ENCODE measurements at places on chromosomes 5 and 9.

DNA sequence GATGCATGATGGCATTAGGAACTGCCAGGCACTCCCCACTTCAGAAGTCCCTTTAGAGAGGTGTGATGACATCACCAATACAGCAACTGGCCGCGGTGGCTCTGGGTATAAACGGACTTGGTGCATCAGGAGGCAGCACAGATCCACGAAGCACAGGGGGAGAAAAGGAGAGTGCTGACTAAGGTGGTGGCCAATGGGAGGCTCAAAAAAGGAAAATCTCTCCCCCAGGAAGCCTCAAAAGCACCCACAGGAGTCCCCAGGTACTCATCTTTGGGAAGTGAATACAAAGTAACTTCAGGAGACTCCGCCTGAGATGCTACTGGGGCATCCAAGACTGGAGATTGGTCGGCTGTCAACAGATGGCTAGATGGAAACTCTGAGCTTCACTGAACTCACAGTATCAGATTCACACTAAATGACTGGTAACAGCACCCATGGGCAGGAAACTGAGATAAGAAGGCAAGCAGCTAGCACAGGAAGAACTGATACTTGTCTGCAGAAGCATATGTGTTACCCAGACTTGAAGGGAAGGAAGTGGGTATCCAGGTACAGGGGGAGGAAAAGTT lies 7.6 kb downstream of the TTC39B start:
- no peak overlapping the region for H3K27ac ChIP-seq
- H3K4me1 ChIP-seq: peaks cover 12% of the 10 kb centered on the region
- no peak for DNase-seq
- H3K4me3 ChIP-seq: no peak overlapping the region

DNA sequence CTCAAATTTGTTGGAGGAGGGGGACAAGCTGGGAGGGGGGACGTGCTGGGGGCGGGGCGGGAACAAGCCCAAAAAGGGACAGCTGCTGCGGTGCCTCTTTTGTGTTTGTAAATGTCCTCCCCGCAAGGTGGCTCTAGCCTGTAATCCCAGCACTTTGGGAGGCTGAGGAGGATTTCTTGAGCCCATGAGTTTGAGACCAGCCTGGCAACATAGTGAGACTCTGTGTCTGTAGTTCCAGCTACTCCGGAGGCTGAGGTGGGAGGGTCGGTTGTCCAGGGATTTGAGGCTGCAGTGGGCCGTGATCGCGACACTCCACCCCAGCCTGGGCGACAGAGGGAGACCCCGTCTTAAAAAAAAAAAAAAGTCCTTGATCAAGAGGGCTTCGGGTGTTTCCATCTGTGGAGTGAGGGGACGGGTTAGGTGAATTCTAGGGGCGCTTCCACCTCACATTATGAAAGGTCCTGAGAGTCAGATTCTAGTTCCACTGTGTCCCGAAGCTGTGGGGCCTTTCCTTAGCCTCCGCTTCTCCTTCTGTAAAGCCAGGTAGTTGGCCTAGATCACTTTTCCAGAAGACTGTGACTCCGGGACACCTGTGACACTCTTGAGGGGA lies 779 bp upstream of the CTNNA1 start:
- peaks cover 12% of the 10 kb centered on the region for H3K4me1 ChIP-seq
- H3K4me3 ChIP-seq: peak overlapping the region; percentile 85
- DNase-seq: peak; percentile 50
- H3K27me3 ChIP-seq: no peaks in the 10 kb centered on the region
- H3K36me3 ChIP-seq: no peaks in the 10 kb centered on the region

- H3K36me3 ChIP-seq: no peaks in the 10 kb centered on the region
- H3K27ac ChIP-seq: peak overlapping the region; percentile 44
- H3K27me3 ChIP-seq: no peaks in the 10 kb centered on the region
- peaks cover 68% of the 10 kb centered on the region for H3K4me1 ChIP-seq
Observed at GRCh38 chr9:93128011-93128714, 5.9 kb downstream of the NINJ1 start.

GRCh38 chr5:128082551-128083032 lies 974 bp upstream of the SLC12A2 start:
- peak overlapping the region; percentile 93 for H3K27ac ChIP-seq
- H3K4me1 ChIP-seq: peaks cover 6% of the 10 kb centered on the region
- peak overlapping the region; percentile 92 for H3K4me3 ChIP-seq

DNA sequence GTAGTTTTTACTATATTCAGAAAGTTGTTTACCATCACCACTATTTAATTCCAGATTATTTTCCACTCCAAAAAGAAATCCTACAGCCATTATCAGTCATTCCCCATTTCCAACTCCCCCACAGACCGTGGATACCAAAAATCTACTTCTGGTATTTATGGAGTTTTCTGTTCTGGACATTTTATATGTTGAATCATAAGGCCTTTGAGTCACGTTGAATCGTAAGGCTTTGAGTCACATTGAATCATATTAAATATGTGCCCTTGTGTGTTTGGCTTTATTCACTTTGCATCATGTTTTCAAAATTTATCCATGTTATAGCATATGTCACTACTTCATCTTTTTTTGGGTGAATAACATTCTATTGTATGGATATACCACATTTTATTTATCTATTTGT lies 454.1 kb upstream of the NUDT12 start:
- no peak for DNase-seq
- H3K27ac ChIP-seq: no peak overlapping the region
- no peaks in the 10 kb centered on the region for H3K27me3 ChIP-seq

All from testis (tissue), 5 donors.